ENCODE measurements at places on chromosomes 5 and 9. TPM values are rescaled to one million over a fixed set of nuclear protein-coding genes. Genes with fewer than 3 reads are reported as not detected.

Gene SLC23A1
- total RNA-seq: not detected

Gene ROPN1L
- 0.86 TPM for total RNA-seq

Gene CEL
- 0.22 TPM for total RNA-seq

Gene TAS2R1
- not detected for total RNA-seq

Gene ADCY2
- not detected for total RNA-seq

Gene TNC
- 319 TPM for total RNA-seq

Gene RANBP6
- 35.0 TPM for total RNA-seq

Gene SH2D3C
- total RNA-seq: not detected

Gene JAKMIP2
- not detected for total RNA-seq

Gene PTRH1
- total RNA-seq: 23.1 TPM
